ENCODE measurements at places on chromosomes 6 and 20. TPM values are rescaled to one million over a fixed set of nuclear protein-coding genes. Genes with fewer than 3 reads are reported as not detected.

DNA sequence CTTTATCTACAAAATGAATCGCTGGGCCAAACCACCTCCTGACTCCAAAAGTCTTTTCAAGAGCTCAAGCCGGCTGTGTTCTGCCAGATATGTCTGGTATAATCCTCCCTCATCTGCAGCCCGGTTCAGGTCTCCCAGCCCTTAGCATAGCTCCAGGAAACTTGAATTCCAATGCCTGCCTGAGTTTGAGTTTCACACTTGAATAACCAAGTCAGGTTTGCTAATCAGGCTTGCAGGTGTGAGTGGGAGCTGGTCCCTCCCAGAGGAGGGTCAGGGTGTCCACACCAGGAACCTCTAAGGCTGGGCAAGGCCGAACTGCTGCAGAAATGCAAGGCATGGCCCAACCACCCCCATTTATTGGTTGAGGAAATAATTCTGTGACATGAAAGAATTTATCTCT, 96.6 kb downstream of the TMEM242 start:
- no peaks in the 10 kb centered on the region for H3K27me3 ChIP-seq
- H3K4me1 ChIP-seq = peaks cover 13% of the 10 kb centered on the region
- H3K4me3 ChIP-seq = no peak overlapping the region
- H3K36me3 ChIP-seq = no peaks in the 10 kb centered on the region
- peak overlapping the region; percentile 94 for H3K27ac ChIP-seq

Gene PTGIS
- 156 TPM for total RNA-seq

GRCh38 chr6:128841518-128841917, 41.4 kb upstream of the LAMA2 start:
- H3K36me3 ChIP-seq = no peaks in the 10 kb centered on the region
- no peaks in the 10 kb centered on the region for H3K27me3 ChIP-seq
- no peaks in the 10 kb centered on the region for H3K4me1 ChIP-seq

- H3K36me3 ChIP-seq = no peaks in the 10 kb centered on the region
- no peaks in the 10 kb centered on the region for H3K27me3 ChIP-seq
- H3K4me3 ChIP-seq = no peak overlapping the region
- H3K4me1 ChIP-seq = no peaks in the 10 kb centered on the region
- DNase-seq = no peak
Measured at GRCh38 chr20:20212675-20213096, 155.2 kb upstream of the INSM1 start.

Gene PI3
- not detected for total RNA-seq

- H3K36me3 ChIP-seq = no peaks in the 10 kb centered on the region
- DNase-seq = no peak
- no peak overlapping the region for H3K4me3 ChIP-seq
- H3K4me1 ChIP-seq = no peaks in the 10 kb centered on the region
- H3K27ac ChIP-seq = no peak overlapping the region
- H3K27me3 ChIP-seq = no peaks in the 10 kb centered on the region
Measured at GRCh38 chr6:141244366-141244765, 888.4 kb upstream of the GJE1 start.

Gene PROKR2
- not detected for total RNA-seq

DNA sequence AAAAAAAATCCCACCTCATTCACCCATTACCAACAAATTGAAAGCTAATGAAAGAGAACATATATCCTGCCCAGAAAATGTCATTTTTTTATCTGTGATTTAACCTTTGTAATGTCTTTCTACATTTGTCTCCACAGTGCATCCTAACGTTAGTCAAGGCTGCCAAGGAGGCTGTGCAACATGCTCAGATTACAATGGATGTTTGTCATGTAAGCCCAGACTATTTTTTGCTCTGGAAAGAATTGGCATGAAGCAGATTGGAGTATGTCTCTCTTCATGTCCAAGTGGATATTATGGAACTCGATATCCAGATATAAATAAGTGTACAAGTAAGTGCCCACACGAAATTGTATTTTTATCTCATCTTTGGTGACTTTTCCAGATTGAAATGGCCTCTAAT, 30.0 kb downstream of the RSPO3 start:
- H3K36me3 ChIP-seq = no peaks in the 10 kb centered on the region
- DNase-seq = no peak
- H3K27me3 ChIP-seq = no peaks in the 10 kb centered on the region
- no peak overlapping the region for H3K4me3 ChIP-seq

GRCh38 chr6:159099961-159100360, 55.2 kb upstream of the TAGAP start:
- H3K36me3 ChIP-seq = no peaks in the 10 kb centered on the region
- no peaks in the 10 kb centered on the region for H3K27me3 ChIP-seq
- H3K4me3 ChIP-seq = no peak overlapping the region
- H3K4me1 ChIP-seq = no peaks in the 10 kb centered on the region

- no peaks in the 10 kb centered on the region for H3K36me3 ChIP-seq
- H3K4me3 ChIP-seq = no peak overlapping the region
- no peak overlapping the region for H3K27ac ChIP-seq
- no peak for DNase-seq
- H3K4me1 ChIP-seq = no peaks in the 10 kb centered on the region
Measured at GRCh38 chr20:35301426-35301825, 9.2 kb upstream of the FAM83C start.

DNA sequence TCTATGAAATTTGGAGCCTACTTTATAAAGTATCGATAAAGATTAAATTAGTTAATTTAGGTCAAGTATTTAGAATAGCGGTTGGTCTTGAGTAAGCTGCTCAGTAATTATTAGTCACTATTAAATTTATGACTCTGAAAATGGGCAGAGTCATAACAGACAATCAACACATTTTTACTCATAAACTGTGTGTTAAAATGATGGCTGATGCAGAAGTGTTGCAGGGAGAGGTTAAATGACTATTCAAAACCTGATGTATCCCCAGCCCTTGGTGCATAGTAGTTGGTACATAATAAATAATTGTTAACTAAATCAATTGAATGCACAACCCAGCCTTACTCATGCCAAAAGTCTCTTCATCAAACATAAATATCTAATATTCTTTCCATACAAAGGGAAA, 30.6 kb downstream of the HIVEP2 start:
- H3K4me1 ChIP-seq = no peaks in the 10 kb centered on the region
- H3K27ac ChIP-seq = no peak overlapping the region
- DNase-seq = no peak
- no peaks in the 10 kb centered on the region for H3K27me3 ChIP-seq

DNA sequence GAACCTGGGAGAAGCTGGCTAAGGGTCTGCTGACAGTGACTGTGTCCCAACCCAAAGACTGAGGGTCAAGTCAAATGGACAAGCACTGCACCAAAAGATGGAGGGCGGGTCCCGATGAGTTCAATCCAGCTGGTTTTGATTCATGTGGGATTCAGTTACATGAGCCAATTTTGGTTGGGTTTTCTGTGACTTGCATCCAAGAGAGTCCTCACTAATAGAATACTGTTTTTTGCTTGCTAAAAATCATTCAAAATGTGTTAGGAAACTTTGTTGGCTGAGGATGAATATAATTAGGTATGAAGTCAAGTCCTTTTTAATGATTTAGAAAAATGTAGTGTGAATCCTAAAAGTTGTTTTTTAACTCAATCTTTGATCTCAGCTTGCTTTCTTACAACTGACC, 323.8 kb upstream of the NOX3 start:
- H3K27me3 ChIP-seq = no peaks in the 10 kb centered on the region
- H3K27ac ChIP-seq = no peak overlapping the region
- H3K4me3 ChIP-seq = no peak overlapping the region
- H3K4me1 ChIP-seq = no peaks in the 10 kb centered on the region
- no peak for DNase-seq

- no peak overlapping the region for H3K4me3 ChIP-seq
- H3K4me1 ChIP-seq = no peaks in the 10 kb centered on the region
- no peaks in the 10 kb centered on the region for H3K27me3 ChIP-seq
- no peak for DNase-seq
- no peak overlapping the region for H3K27ac ChIP-seq
Measured at GRCh38 chr6:97059473-97059872, 134.9 kb downstream of the KLHL32 start.

Gene TNFRSF6B
- total RNA-seq = not detected

Gene CALHM4
- not detected for total RNA-seq

Gene GHRH
- total RNA-seq = not detected

DNA sequence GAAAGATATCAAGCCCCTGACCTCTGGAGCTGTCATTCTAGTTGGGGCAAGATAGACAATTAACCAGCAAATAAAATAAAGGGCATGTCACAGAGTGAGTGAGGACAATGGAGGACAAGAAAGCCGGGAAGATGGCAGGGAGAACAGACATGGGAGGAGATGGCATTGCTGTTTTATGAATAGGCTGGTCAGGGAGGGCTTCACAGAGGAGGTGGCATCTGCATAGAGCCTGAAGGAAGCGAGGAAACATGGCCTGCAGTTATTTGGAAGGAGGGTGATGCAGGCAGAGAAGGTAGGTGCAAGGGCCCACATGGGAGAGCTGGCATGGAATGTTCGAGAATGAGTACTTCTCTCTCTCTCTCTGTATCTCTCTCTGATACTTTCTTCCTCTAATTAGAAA, 63.7 kb downstream of the EFCAB8 start:
- no peak overlapping the region for H3K4me3 ChIP-seq
- H3K27ac ChIP-seq = no peak overlapping the region
- DNase-seq = no peak
- H3K36me3 ChIP-seq = no peaks in the 10 kb centered on the region
- H3K4me1 ChIP-seq = no peaks in the 10 kb centered on the region
- no peaks in the 10 kb centered on the region for H3K27me3 ChIP-seq

Gene MUC22
- not detected for total RNA-seq

GRCh38 chr6:30687659-30688431, 1.4 kb upstream of the PPP1R18 start:
- peak; percentile 63 for DNase-seq
- H3K36me3 ChIP-seq = no peaks in the 10 kb centered on the region
- no peaks in the 10 kb centered on the region for H3K27me3 ChIP-seq
- peak overlapping the region; percentile 79 for H3K4me3 ChIP-seq
- H3K27ac ChIP-seq = peak overlapping the region; percentile 99
- H3K4me1 ChIP-seq = peaks cover 16% of the 10 kb centered on the region

Gene KIF25
- total RNA-seq = not detected

Gene NCOA6
- 15.2 TPM for total RNA-seq

Gene C20orf202
- 0.73 TPM for total RNA-seq

- H3K27me3 ChIP-seq = no peaks in the 10 kb centered on the region
- no peaks in the 10 kb centered on the region for H3K36me3 ChIP-seq
- DNase-seq = no peak
- H3K4me1 ChIP-seq = no peaks in the 10 kb centered on the region
- H3K27ac ChIP-seq = no peak overlapping the region
Measured at GRCh38 chr6:36355819-36356218, 19.1 kb upstream of the BNIP5 start.

Gene TINAG
- total RNA-seq = not detected

GRCh38 chr20:5146871-5147592, 20.2 kb downstream of the CDS2 start:
- no peaks in the 10 kb centered on the region for H3K36me3 ChIP-seq
- DNase-seq = no peak
- no peaks in the 10 kb centered on the region for H3K4me1 ChIP-seq
- H3K4me3 ChIP-seq = no peak overlapping the region
- H3K27me3 ChIP-seq = no peaks in the 10 kb centered on the region

DNA sequence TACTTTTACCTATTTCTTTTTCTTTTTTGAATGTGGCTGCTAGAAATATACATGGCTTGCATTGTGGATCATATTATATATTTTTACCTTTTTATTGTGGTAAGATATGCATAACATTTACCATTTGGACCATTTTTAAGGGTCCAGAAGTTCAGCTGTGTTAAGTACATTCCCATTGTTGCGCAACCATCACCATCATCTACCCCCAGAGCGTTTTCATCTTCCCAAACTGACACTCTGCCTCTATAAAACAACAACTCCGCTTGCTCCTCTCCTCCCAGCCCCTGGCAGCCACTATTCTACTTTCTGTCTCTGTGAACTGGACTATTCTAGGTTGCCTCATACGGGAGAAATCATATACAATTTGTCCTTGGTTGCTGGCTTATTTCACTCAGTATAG, 28.2 kb upstream of the CCN5 start:
- no peaks in the 10 kb centered on the region for H3K4me1 ChIP-seq
- DNase-seq = no peak
- H3K27me3 ChIP-seq = no peaks in the 10 kb centered on the region
- H3K36me3 ChIP-seq = no peaks in the 10 kb centered on the region
- H3K27ac ChIP-seq = no peak overlapping the region

Gene SPTLC3
- 23.9 TPM for total RNA-seq

DNA sequence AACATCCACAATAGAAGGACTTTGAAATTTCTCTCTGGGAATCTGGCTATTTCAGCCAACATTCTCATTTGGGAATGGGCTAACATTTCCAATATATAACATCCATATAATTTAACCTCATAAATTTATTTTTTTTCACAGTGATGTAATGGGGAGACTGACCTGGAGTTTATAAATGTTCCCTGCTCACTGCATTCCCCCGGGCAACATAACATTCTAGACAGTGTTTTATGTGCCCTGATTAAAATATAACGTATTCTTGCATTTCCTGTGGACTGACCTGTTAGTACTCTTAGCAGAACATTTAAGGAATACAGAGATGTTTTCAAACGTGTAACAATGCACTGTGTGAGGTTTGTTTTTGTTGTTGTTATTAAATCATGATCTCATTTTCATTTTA, 20.9 kb downstream of the TSHZ2 start:
- no peak overlapping the region for H3K4me3 ChIP-seq
- no peaks in the 10 kb centered on the region for H3K27me3 ChIP-seq
- no peaks in the 10 kb centered on the region for H3K4me1 ChIP-seq
- peak overlapping the region; percentile 77 for H3K27ac ChIP-seq
- no peaks in the 10 kb centered on the region for H3K36me3 ChIP-seq
- no peak for DNase-seq

GRCh38 chr6:28351087-28351486, 1.3 kb downstream of the ZKSCAN3 start:
- no peaks in the 10 kb centered on the region for H3K36me3 ChIP-seq
- peak overlapping the region; percentile 84 for H3K27ac ChIP-seq
- H3K4me1 ChIP-seq = no peaks in the 10 kb centered on the region
- H3K27me3 ChIP-seq = no peaks in the 10 kb centered on the region
- no peak for DNase-seq
- peak overlapping the region; percentile 77 for H3K4me3 ChIP-seq

Gene TSHZ2
- 22.9 TPM for total RNA-seq

- H3K36me3 ChIP-seq = no peaks in the 10 kb centered on the region
- H3K4me1 ChIP-seq = no peaks in the 10 kb centered on the region
- no peak overlapping the region for H3K4me3 ChIP-seq
Measured at GRCh38 chr6:96152114-96152708, 136.4 kb downstream of the FUT9 start.

Gene OOEP
- total RNA-seq = not detected

- H3K27ac ChIP-seq = no peak overlapping the region
- H3K4me1 ChIP-seq = no peaks in the 10 kb centered on the region
- DNase-seq = no peak
- H3K27me3 ChIP-seq = no peaks in the 10 kb centered on the region
- H3K4me3 ChIP-seq = no peak overlapping the region
Measured at GRCh38 chr20:63315731-63316491, 22.9 kb downstream of the COL20A1 start.

Gene ETV7
- not detected for total RNA-seq

- H3K36me3 ChIP-seq = no peaks in the 10 kb centered on the region
- H3K4me3 ChIP-seq = no peak overlapping the region
- H3K27me3 ChIP-seq = no peaks in the 10 kb centered on the region
- no peak overlapping the region for H3K27ac ChIP-seq
Measured at GRCh38 chr6:49543087-49543858, 7.2 kb upstream of the C6orf141 start.
